ENCODE measurements at places on chromosomes 5 and 9.

- no peak for DNase-seq
Measured at GRCh38 chr5:93675460-93676450, 65.6 kb downstream of the POU5F2 start.

GRCh38 chr9:86046071-86046636, 53.2 kb downstream of the GOLM1 start:
- DNase-seq = no peak

DNA sequence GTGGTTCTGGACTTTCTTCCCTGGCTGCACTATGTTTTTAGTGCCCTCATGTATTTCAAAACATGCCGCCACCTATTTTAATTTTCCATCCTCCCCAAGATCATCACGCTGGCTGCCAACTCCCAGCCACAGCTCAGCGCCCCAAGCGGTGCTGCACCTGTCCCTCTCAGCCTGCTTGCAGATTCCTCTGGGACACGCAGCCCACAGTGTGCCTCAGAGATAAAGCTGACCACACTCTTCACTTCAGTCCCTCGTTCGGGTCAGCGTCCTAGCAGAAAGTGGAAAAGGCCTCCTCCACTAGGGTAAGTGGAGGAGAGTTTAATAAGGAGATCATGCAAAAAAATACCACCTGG, 56.2 kb upstream of the CKS2 start:
- DNase-seq = no peak

GRCh38 chr9:131879911-131880290, 140.0 kb upstream of the RAPGEF1 start:
- no peak for DNase-seq

GRCh38 chr5:132759114-132760048, 12.2 kb downstream of the CCNI2 start:
- no peak for DNase-seq

DNA sequence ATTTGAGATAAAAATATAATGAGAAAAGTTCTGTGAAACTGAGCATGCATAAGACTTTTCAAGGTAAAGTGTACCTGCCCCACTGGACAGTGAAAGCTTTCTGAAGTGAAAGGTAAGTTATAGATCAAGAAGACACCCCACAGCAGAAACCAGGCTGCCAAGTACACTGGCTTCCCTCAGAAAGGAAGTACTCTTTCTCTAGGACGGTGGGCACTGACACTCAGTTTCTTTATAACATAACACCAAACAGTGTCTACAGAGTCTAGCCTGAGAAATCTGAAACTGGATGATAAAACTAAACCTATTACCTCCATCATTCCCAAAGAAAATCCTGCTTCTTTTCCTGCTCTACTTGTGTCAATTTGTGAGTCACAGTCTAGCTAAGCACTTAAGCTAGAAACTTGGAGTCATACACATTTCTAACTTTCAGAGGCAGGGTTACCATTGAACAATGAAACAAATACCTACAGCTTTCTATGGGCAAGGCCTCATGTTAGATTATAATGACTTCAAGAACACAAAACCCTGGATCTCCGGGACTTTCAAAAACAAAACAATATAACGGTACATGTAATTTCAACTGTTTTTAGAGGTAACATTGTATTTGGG, 136.7 kb downstream of the CPLANE1 start:
- no peak for DNase-seq

- DNase-seq = no peak
Measured at GRCh38 chr5:3659907-3660306, 64.3 kb downstream of the IRX1 start.

DNA sequence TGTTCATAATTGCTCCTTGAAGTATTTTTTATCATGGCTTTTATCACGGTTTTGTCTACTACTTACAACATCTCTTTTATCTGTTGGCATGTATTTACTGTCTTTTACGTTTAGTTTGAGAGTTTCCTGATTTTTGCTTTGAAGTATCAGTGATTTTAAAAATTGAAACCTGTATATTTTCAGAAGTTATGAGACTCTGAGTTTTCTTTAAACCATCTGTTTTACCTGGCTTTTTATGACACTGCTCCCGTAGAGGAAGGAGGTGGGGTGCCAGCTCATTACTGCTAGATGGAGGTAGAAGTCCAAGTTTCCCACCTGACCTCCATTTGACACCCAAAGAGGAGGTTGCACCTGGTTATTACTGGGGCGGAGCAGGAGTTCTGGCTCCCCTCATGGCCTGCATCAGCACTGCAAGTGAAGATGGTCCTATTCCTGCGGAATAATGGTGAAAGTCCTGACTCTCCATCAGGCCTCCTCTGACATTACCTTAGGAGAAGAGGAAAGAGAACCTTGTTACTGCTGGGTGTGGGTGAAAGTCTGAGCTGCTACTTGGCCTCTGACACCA, 10.0 kb upstream of the ZNF131 start:
- DNase-seq = no peak

DNA sequence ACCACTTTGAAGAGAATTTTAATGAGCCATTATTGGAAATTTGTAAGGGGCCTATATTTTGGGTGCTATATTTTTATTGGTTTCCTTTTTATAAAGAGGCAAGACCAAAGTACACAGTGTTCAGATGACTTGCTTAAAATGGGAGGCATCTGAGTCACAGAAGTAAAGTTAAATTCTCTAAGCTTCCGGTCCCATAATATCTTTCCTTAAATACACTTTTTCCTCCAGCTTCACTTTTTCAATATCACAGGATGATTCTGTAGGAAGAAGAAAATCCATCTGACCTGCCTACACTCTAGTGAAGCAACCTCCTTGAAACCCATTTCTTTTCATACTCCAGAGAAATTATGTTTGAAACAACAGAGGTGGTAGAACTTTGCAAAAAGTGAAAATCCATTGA, 274.0 kb downstream of the PIK3R1 start:
- no peak for DNase-seq

GRCh38 chr5:36874465-36874864, 2.1 kb upstream of the NIPBL start:
- DNase-seq = no peak

- no peak for DNase-seq
Measured at GRCh38 chr9:121798941-121799340, 147.5 kb downstream of the DAB2IP start.

GRCh38 chr5:27437594-27438200, 399.3 kb upstream of the CDH9 start:
- DNase-seq = peak; percentile 87

All from kidney glomerular epithelial cell (primary cell).